A549 treated with Mapracorat at 1 μM for 4 hours (cell line): ENCODE measurements at places on chromosomes 3 and 15. TPM values are rescaled to one million over a fixed set of nuclear protein-coding genes. Genes with fewer than 3 reads are reported as not detected.

Gene SLC25A26
- total RNA-seq, result 18.3 to 20.1 TPM (median 19.0 TPM) in 5 replicates

Gene ACOX2
- 5.9 to 9.8 TPM (median 7.6 TPM) in 5 replicates for total RNA-seq

Gene SCAANT1
- 1.7 TPM in 1 of 5 replicates, not detected in the others for total RNA-seq

Gene FSTL1
- total RNA-seq, result 47.2 to 76.1 TPM (median 62.4 TPM) in 5 replicates

Gene CHL1
- total RNA-seq, result not detected in 5 replicates

Gene RHCG
- total RNA-seq, result 35.5 to 49.8 TPM (median 39.6 TPM) in 5 replicates

Gene GRK7
- total RNA-seq, result not detected in 5 replicates

Gene TRIM71
- not detected in 5 replicates for total RNA-seq

Gene RNF7
- 132 to 143 TPM (median 139 TPM) in 5 replicates for total RNA-seq

Gene ARHGAP31
- total RNA-seq, result 0.74 to 1.5 TPM (median 1.00 TPM) in 5 replicates

Gene P2RY12
- not detected in 5 replicates for total RNA-seq

Gene GAP43
- total RNA-seq, result not detected in 5 replicates

Gene CD200
- not detected in 5 replicates for total RNA-seq
